ENCODE measurements at places on chromosomes 2 and 18. TPM values are rescaled to one million over a fixed set of nuclear protein-coding genes. Genes with fewer than 3 reads are reported as not detected.

The KDSR gene
- 23.5 TPM for total RNA-seq

The GALNT3 gene
- 2.9 TPM for total RNA-seq

The DLX1 gene
- not detected for total RNA-seq

DNA sequence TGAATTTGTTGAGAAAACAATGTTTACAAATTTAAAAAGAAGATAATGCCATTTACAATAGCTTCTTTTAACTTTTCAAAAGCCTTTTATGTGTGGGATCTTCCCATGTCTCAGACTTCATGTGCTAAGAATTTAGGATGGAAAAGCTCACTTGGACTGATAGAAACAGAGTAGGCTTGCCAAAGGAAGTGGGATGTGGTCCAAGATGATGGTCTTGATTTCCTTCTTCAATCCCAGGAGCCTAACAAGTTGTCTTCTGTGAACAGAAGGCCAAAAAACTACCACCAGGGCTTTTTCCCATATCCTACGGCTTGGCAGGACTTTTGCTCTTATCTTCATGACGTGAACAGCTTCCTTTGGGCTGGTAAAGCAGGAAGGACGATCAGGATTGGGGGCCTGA, 9.5 kb downstream of the CXCR4 start:
- H3K4me1 ChIP-seq: peaks cover 4% of the 10 kb centered on the region
- no peak overlapping the region for H3K4me3 ChIP-seq
- DNase-seq: no peak
- no peaks in the 10 kb centered on the region for H3K27me3 ChIP-seq
- H3K36me3 ChIP-seq: peaks cover 12% of the 10 kb centered on the region

- H3K36me3 ChIP-seq: peaks cover 9% of the 10 kb centered on the region
- H3K27me3 ChIP-seq: no peaks in the 10 kb centered on the region
- H3K4me1 ChIP-seq: peaks cover 88% of the 10 kb centered on the region
Measured at GRCh38 chr2:197274937-197275336, 35.6 kb downstream of the ANKRD44 start.

- peak overlapping the region; percentile 73 for H3K27ac ChIP-seq
- no peaks in the 10 kb centered on the region for H3K36me3 ChIP-seq
- H3K4me3 ChIP-seq: peak overlapping the region; percentile 89
- H3K4me1 ChIP-seq: peaks cover 20% of the 10 kb centered on the region
- no peaks in the 10 kb centered on the region for H3K27me3 ChIP-seq
Measured at GRCh38 chr2:190649798-190650390, 1.0 kb downstream of the NAB1 start.

DNA sequence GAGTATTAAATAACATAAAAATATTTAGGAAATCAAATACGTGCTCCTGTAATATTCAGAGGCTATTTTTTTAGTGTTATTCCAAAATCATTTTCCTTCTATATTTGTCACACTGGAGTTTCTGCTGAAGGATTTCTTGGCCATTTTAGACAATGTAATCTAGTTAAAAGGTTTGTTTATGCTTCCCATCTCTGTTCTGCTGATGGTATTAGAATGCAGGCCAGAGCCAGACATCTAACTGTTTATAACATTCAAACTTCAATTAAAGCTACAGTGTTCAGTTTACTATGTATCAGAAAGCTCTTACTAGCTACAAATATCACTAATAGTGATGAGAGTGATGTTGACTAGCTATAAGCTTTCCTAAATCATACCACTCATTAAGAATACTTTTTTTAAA, 7.9 kb downstream of the MBD5 start:
- no peak for DNase-seq
- H3K4me1 ChIP-seq: peaks cover 2% of the 10 kb centered on the region
- no peak overlapping the region for H3K27ac ChIP-seq
- no peak overlapping the region for H3K4me3 ChIP-seq
- H3K27me3 ChIP-seq: no peaks in the 10 kb centered on the region

Data from CD4-positive, alpha-beta T cell (primary cell).